Astrocyte of the hippocampus (primary cell): ENCODE measurements at places on chromosomes 1 and 21.

GRCh38 chr1:203199481-203199815 lies 12.9 kb upstream of the CHI3L1 start:
- no peak for DNase-seq

DNA sequence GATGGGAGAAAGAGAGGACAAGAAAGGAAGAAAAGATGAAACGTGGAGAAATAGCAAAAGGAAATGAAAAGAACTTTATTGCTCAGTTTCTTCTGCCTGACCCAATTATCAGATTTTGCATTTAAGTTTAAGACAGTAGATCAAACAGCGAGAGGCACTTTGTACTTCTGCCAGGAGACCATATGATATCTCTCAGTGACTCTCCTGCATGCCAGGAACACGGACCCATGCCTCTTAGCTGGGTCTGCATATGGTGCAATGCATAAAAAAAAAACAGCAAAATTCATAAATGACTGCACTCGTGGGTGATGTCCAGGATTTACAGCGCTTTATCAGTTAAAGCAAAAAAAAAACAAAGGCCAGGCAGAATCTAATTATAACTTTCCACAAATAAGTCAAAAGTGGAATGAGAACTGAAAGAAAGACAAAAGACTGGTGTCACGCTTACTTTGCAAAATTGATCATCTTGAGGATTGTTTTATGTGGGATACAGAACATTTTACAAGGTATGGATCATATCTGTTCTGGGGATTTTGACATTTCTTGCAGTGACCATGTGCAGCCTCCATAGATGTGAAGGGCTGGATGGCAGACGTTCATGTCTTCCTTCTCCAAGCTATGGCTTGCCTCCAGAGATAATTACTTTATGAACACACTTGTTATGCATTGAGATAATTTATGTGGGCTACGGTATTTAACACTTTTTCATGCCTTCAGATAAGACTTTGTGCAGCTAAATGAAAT lies 79.5 kb downstream of the RUNX1 start:
- DNase-seq: no peak

GRCh38 chr1:161884475-161884874 lies 118.4 kb downstream of the ATF6 start:
- no peak for DNase-seq

DNA sequence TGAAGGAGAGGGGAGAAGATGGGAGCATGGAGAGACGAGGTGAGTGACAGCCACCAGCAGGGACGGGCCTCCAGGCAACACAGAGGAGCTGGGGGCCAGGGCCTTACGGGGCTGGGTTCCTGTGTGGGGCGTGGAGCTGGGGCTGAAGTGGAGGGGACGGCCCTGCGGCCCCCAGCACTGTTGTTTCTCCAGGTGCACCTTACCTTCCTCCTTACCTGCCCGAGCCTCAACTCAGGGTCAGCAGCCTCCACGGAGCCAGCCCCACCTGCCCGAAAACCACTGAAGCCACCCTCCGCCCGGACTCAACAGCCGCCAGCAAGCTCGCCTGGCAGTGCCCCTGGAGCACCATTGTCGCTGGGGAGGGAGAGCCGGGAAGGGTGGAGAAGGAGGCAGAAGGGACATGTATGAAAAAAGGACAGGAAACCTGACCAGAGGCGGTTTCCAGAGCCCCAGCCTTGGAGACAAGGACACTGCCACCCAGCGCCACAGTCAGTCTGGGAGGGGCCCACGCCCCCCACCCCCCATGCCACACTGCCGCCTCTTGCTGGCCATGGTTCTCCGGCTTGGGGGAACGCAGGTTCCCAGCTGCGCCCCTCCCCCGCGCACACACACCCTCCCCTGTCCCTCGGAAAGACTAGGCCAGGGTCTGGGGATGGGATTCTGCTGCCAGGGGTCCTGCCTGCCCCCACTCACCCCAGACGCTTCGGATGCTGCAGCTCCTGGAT lies 10.6 kb downstream of the PLA2G2F start:
- no peak for DNase-seq

DNA sequence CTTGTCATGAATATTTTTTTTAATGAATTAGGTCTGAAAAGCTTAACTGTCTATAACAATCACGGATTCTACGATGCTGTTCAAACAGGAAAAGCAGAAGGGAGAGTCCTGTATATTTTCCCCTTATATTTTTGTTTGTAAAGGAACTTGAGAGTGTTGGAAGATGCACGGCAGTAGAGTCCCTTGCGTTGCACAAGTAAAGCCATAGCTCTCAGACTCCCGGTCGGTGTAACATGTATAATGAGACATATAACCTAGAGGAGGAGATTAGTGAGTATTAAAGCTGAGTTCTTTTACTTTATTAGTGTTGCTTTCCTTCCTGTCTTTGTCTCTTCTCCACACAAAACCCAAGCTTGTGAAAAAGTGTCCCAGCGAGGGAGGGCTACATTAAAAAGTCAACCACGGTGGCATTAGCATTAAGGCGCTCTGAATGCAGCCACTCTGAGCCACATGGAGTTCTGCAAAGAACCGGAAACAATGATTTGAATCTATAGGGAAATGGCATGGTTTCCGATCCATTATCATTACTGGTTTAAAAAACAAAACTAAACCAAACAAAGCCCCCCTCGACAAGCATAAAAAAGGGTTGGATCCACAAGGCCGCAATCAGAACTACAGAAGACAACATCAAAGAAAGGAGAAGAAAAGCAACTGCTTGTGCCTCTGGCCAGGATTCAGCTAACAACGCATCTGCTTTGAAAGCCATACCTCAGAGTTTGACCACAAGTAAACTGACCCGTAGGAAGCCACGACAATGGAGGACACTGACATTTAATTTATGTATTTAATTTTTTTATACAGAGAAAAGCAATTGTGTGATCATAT lies 356.8 kb downstream of the LMO4 start:
- DNase-seq: peak; percentile 36
